Fibroblast of villous mesenchyme (primary cell): ENCODE measurements at places on chromosomes 5 and 9. TPM values are rescaled to one million over a fixed set of nuclear protein-coding genes. Genes with fewer than 3 reads are reported as not detected.

The C7 gene
- total RNA-seq, result under 0.01 TPM in 1 of 2 replicates, not detected in the other

GRCh38 chr5:169442403-169442874 lies 141.1 kb upstream of the SPDL1 start:
- peak; percentile 47 for DNase-seq

GRCh38 chr5:175541264-175541663 lies 62.9 kb downstream of the SFXN1 start:
- DNase-seq, result no peak

GRCh38 chr9:20559231-20559890 lies 62.9 kb downstream of the MLLT3 start:
- no peak for DNase-seq

DNA sequence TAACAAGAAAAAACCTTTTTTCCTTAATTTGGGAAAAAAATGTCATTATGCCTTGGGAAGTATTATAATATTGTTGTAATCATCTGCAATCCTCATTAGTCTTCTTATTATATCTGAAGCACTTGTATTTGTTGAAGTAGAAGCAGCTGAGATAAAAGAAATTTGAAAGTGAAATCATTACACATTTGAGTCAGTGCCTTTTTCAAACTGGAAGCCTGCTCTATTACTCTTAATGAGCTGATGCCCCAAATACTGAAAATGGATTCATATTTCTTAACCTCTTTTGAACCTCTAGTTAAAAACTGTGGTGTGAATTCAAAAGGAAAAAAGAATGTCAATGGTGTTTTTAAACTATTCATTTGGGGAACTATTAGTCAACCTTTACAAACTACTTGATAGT lies 1027.7 kb downstream of the NR2F1-AS1 start:
- no peak for DNase-seq

The GNAQ gene
- total RNA-seq, result 44.1 and 53.1 TPM in 2 replicates

The CDH18 gene
- total RNA-seq, result under 0.01 and 0.43 TPM in 2 replicates

GRCh38 chr9:130948266-130948665 lies 9.2 kb upstream of the FIBCD1 start:
- no peak for DNase-seq

The ADAMTS19 gene
- total RNA-seq, result 8.7 and 9.5 TPM in 2 replicates

The SLC36A3 gene
- total RNA-seq, result not detected in 2 replicates

DNA sequence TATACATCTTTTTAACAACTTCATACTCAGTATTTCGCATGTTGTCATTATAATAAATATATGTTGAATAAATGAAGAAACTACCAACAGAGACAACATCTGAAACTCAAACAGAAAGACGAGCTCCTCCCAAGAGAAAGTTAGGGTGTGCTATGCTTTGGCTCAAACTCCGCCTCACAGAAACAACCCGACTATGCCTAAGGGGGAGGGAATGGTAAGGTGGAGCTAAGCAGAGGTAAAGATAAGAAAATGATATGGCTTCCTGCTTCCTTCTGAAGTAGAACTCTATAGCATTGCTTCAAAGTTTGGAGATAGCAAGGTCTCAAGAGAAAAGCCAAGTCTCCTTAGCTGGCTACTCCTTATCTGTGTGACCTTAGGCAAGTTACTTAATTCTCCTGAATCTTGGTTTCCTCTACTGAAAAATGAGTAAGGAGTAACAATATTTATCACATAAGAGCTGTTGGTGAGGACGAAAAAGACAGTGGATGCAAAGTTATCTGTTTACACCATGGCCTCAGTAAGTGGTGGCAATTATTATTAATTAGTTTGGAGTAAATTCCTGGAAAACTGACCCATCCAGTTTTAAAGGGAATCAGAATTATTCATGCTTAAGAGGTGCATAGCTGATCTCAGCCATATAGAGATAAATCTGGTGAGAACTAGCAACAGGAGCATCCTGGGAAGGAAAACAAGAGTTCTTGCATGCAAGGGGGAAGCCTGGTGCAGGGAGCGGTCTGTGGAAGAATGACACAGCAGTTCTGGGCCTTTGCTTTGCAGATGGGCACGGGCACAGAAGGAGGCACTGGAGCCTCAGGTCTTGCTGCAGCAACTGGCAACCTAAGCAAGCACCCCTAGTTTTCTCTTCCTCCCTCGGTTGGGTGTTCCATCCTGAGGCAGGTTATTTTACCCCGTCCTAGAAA lies 73.3 kb downstream of the GLIS3 start:
- DNase-seq, result no peak

- no peak for DNase-seq
Observed at GRCh38 chr9:137352511-137353222, 50.6 kb upstream of the NRARP start.

The F12 gene
- 0.43 and 0.64 TPM in 2 replicates for total RNA-seq

GRCh38 chr5:10724781-10725507 lies 36.1 kb downstream of the DAP start:
- DNase-seq, result peak; percentile 89

DNA sequence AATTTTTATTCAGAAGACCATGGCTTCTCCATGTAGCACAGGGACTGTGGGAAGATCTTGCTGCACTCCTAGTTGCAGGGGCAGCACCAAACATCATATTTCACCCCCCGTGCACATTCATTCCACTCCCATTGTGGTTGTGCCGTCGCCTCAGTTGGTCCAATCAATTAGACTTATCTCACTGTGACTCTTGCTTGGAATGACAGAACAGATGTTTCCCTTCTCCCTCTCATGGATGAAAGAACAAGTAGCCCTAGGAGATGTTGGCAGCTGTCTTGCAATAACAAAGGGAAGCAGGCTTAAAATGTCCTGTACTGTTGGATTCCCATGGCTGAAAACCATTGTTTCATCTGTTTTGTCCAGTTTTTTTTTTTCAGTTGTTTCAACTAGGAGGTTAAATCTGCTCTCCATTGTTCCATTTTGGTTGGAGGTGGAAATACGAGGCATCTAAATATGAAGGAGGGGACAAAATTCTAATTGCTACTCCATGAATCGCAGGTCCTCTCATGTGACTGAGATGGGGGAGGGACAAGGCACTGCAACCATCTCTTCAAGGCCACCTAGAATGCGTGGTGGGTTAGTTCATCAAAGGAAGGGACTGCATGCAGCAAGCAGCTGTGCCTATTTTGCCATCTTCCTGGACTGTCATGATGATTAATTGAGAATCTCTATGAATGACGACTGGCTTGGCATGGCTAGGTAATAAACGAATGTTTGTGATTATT lies 214.4 kb downstream of the NSG2 start:
- no peak for DNase-seq

GRCh38 chr5:84036842-84037241 lies 316.2 kb upstream of the HAPLN1 start:
- DNase-seq, result no peak

The NKD2 gene
- total RNA-seq, result 2.2 and 4.2 TPM in 2 replicates

The CA9 gene
- under 0.01 TPM in 1 of 2 replicates, not detected in the other for total RNA-seq

DNA sequence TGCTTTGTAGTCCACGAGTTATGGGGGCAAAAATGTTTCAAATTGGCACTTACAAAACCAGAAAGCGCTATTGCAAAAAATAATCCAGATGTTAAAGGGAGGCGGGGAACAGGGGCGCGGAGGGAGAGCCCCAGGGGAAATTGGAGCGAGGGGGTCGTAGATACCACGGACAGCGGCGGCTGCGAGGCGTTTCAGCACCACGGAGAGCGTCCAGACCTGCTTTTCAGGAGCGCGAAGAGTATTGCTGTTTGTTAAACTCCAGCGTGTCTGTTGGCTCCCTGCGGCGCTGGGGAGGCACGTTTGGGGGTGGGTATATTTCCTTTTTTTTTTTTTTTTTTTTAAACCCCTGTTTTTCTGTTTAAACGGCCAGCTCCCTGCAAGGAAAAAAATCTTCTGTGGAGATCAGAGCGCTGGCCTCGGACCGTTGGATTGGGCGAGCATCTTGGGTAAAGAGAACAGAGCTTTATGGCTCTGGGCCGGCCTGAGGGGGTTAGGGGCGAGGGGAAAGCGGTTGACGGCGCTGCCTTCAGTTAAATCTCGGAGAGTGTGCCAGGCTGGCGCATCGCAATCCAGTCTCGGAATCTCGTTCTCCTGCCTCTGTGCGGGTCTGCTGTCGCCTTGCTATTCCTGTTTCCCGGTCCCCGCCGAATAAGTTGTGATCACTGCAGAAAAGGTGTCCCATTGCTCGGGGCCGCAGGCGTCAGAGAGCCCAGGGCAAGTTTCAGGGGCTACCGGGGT lies at the start of gene GLRA1:
Gene GLRA1 (minus strand): TSS at position 288 of the 738 bp plus-strand sequence. CDS start 302 bp downstream, outside the sequence.
- DNase-seq, result peak; percentile 49

The SOHLH1 gene
- total RNA-seq, result not detected in 2 replicates

DNA sequence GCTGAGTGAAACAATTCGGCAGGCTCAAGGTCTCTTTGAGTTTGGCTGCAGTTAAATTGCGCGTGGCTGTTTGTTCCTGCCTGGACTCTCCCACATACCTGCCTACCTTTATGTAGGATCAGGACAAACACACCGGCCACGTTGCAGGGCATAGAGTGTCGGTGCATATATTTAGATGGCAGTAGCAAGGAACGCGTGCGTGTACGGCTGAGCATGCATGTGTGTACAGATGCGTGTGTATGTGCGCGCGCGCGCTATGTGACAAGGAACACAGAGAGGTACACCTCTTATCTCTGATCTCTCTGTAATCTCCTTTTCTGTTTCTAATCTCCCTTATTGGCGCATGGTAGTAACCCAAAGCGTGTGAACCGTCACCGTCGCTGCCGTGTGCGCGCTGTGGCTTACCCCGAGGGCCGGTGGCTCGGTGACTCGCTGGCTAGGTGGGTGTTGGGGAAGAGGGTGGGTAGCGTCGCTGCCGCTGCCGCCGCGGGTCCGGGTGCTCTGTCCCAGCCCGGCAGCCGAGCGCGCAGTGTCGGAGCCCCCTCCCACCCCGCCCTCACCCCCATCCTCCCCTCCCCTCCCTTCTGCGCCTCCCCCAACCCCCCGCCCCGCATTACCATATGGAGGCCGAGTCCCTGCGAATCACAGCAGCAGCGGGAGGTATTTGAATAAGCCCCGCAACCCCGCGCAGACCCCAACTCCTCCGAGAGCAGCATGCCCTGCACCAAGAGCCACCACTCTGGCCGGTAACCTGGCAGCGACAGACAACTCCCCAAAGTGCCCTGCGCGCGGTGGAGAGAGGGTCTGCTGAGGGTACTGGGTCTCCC lies 204.8 kb downstream of the MEF2C start:
- no peak for DNase-seq

The HAND1 gene
- not detected in 2 replicates for total RNA-seq

The BSPRY gene
- total RNA-seq, result not detected in 2 replicates

The SH3PXD2B gene
- total RNA-seq, result 28.1 and 32.2 TPM in 2 replicates

The RUSC2 gene
- 24.2 and 33.2 TPM in 2 replicates for total RNA-seq

DNA sequence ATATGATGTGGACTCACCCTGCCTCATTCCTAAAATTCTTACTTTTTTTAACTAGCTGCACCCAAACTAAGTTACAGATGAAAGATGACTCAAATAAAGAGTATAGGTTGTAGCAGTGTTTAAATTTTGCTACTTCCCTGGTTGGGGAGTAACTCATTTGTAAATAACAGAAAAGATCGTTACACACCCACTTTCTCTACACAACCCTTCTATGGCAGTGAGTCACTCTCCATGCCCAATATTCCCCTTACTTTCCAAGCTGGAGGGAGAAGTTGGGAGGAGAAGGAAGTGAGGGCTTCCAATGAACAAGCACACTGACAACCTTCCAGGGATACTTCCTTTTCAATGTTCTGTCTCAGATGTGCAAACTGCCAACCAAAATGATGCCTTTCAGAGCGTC lies 1.9 kb downstream of the RASEF start:
- DNase-seq, result no peak

- no peak for DNase-seq
Observed at GRCh38 chr5:60803712-60804111, 40.4 kb downstream of the ELOVL7 start.

GRCh38 chr9:28264368-28264767 lies 691.1 kb upstream of the C9orf72 start:
- DNase-seq, result peak; percentile 21

GRCh38 chr5:107428303-107428813 lies 242.4 kb downstream of the EFNA5 start:
- no peak for DNase-seq

GRCh38 chr5:88391991-88392390 lies 123.3 kb upstream of the TMEM161B start:
- DNase-seq, result no peak

GRCh38 chr9:118558026-118558425 lies 811.2 kb downstream of the BRINP1 start:
- DNase-seq, result no peak

The IFNA7 gene
- total RNA-seq, result not detected in 2 replicates

DNA sequence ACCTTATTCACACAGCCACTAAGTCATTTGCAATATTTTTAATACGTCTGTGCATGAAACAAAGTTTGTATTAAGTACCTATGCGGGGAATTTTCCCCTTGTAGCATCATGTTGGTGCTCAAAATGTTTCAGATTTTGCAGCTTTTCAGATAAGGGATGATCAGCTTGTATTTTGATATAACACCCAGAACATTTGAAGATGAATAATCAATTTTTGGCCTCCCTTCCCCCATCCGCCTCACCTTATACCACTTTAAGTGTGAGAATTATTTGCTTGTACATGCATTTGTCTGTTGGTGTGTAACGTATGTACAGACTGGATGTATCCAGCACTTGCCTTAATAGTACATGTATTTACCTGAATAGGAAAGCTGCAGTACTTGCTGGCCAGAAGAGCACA lies 1.7 kb downstream of the JAK2 start:
- no peak for DNase-seq

The GDA gene
- total RNA-seq, result 0.97 and 4.3 TPM in 2 replicates

GRCh38 chr9:33177639-33178038 lies 10.5 kb upstream of the B4GALT1 start:
- DNase-seq, result no peak

DNA sequence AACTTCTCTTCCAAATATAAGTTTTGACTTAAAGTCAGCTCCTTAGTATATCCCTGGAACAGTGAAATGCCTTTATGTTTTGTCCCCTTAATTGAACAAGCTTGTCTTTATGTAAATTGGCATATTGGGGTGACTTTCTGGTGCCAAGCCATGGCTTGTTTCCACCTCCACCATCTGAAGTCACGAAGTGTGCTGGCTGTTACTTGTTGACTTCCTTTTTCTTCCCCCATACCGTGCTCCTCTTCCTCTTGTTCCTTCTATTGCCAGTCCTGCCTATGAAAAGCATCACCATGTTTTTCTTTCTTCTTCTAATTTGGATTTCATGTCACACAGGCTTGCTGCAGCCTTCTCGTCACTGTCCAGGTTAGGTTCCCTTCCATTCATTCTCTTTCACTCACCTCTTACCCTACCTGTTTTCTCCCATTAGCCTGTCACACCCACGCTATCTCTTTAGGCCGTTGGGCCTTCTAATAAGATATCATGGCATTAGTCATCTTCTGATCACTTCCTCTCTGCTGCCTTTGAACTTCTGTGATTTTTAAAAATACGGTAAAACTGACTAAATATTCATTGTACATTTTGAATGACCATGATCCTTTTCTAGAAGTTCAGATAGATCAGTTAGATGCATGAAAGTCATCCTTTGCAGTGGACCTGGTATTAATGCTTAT lies 48.1 kb downstream of the IQGAP2 start:
- no peak for DNase-seq

The ZBED3 gene
- 1.3 and 2.6 TPM in 2 replicates for total RNA-seq

The SHC3 gene
- total RNA-seq, result 7.4 and 11.7 TPM in 2 replicates

GRCh38 chr9:101562966-101563365 lies 29.3 kb downstream of the RNF20 start:
- no peak for DNase-seq

The IL9 gene
- not detected in 2 replicates for total RNA-seq

The PTGS1 gene
- 10.4 and 32.9 TPM in 2 replicates for total RNA-seq

- DNase-seq, result no peak
Observed at GRCh38 chr5:3024126-3024525, 272.6 kb upstream of the IRX2 start.
